ENCODE measurements at places on chromosomes 7 and 10.

DNA sequence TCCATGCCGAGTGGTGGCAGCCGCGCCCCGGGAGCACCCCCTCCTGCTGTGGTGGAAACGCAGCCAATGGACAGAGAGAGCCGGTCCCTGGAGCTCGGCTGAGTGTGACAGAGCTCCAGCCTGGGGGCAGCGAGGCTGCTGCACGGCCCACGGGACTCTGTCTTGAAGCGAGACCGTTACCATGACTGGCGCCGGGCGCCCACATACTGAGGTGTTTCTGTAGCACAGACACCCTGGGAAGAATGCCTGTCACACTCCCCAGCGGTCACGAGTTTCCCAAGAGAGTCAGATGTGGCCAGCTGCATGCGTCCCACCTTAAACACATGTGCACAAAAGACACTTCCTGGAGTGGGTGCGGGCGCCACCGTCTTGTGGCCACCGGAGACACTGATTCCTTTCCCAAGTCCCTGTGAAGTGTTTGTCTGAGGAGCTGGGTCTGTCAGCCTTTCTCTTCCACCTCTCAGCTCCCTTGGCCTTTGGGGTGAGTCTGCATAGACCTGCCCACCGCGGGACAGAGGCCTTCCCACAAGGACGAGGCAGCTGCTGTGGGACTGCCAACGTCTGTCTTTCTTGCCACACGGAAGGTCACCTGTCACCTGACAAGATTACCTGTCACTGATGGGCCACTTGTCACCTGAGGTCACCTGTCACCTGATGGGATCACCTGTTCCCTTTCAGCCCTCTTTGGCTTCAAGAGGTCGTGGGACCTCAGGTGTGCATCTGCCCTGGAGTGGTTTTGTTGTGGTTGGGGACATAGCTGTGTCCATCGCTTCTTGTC, 94.6 kb downstream of the DNAJB6 start:
- DNase-seq, result no peak

- no peak for DNase-seq
Observed at GRCh38 chr10:131694168-131694780, 206.5 kb upstream of the PPP2R2D start.

GRCh38 chr7:112420236-112420861, 29.9 kb upstream of the IFRD1 start:
- no peak for DNase-seq

GRCh38 chr10:130043491-130043890, 67.1 kb downstream of the C10orf143 start:
- no peak for DNase-seq
